ENCODE measurements at places on chromosomes 12 and 14.
A peak's percentile ranks its signal among the peaks of the same experiment; 100 is the strongest.

GRCh38 chr14:71465316-71465715, 466.9 kb upstream of the RGS6 start:
- DNase-seq = no peak

GRCh38 chr14:36293824-36294223, 26.6 kb downstream of the MBIP start:
- DNase-seq = no peak

GRCh38 chr12:6937481-6938352, 5.9 kb upstream of the RNU7-1 start:
- DNase-seq = peak; percentile 97

DNA sequence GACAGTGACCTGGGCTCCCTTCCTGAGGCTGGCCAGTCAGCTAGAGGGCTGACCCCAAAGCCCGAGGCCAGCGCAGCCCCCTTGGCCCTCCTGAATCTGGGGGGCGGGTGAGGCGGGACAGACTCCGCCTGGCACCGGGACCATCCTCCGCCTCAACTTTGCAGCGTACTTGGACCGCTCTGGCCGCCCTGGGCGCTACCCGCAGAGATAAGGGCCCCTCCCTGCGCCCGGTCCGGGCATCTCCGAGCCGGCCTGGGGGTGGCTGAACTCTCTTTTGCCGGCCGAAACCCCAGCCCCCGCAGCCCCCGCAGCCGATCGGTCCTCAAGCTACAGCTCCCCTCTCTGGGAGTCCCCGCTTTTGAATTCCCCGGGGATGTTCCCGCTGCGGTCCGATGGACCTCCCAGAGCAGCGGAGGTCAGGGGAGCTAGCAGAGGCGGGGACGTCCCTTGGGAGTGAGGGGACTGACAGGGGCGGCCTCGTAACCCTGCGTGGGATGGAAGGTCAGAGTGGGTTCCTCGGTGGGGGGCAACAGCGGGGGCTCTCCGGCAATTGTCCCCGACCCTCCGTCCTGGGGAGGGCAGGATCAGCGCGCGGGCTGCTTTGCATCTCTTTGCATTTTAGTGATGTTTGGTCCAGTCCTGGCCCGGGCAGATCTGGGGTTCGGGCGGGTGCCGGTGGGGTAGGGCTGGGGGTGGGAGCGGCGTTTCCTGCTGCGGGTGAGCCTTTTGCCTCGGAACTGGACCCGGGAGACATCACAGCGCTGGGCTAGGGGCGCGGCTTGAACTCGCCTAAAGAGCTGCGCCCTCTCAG, at the start of gene CRIP1:
Gene CRIP1, plus strand, starts transcription at position 724 of the 811 bp plus-strand sequence. CDS start 374 bp downstream, outside the sequence.
- no peak for DNase-seq

- no peak for DNase-seq
These were observed 209.3 kb upstream of the RGS6 start for GRCh38 chr14:71722885-71723284.

- no peak for DNase-seq
These were observed 6.6 kb upstream of the KRT18 start for GRCh38 chr12:52942066-52942900.

DNA sequence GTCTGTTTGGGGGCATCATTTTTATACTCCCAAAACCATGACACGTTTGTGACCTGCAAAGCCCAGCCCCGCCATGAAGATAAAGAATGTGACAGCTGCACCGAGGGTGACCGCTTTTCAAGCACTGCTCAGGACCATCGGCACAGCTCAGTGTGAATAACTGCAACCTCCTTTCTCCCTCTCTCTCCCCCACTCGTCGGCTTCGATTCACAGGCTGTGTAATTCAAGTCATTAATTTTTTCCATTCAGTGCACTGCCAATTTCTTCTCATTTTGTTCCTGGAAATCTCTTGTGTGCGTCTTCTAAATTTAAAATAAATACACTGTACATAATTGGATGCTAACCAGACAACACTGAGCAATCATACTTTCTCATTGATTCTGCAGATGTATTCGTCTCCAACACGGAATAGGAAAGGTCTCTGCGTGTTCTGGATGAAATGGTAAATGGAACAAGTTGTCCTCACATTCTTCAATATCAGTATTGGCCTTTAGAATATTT, 260.8 kb downstream of the TTC8 start:
- no peak for DNase-seq

DNA sequence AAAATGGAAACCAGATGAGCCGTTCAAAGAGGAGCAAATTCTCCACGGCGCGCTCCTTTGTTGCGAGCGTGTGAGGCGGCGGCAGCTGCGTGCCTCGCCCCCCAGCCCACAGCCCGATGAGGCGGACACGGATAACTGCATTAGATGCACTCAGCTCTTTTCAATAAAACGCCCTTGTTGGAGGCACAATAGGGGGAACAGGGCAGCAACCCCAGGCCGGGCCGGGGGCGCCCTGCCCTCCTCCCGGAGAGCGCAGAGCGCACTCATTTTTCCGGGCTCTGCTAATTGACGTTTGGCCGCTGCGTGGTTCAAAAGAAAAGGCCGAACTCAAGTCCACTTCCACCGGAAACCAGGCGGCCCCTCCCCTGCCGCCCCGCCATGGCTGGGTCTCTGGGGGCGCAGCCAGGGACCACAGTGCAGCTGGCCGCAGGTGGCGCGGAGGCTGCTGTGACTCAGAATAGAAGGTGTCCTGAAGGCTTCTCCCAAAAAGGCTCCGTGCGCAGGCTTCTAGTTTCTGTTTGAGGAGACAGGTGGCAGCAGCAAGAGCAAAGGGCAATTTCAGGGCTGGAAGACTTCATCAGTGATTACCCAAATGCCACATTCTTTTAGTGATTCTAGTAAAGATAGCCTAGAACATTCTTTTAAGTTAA, 29.0 kb upstream of the SMOC1 start:
- no peak for DNase-seq

DNA sequence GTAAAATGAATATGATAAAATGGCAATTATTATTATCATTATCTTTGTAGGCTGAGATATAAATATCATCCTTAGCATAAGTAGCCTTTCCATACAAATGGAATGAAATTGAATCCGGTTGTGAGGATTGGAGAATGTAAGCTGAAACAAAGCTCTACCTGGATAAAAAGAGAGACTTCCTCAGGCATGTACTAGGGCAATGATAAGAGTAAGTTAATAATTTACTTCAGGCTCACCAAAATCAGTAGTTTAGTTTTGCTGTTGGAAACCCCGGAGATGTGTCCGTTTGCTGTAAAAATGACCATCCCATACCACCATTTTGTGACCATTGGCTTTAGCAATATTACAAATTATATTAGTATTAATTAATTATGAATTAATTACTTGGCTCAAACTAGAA, 96.3 kb downstream of the C12orf75 start:
- DNase-seq = no peak

DNA sequence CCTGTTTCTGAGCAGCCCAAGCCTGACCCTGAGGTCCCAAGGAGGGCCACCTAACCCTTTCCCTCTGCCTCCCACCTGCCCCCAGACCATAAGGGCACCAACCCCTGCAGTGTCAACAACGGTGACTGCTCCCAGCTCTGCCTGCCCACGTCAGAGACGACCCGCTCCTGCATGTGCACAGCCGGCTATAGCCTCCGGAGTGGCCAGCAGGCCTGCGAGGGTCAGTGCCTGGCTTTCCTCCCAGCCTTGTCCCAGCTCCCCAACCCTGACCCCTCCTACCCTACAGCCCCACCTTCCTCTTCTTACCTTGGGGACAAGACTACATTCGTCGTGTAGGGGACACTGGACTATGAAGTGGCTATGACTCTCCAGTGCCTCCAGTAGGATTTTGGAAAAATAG, 33.7 kb upstream of the LRP1-AS start:
- DNase-seq = no peak

DNA sequence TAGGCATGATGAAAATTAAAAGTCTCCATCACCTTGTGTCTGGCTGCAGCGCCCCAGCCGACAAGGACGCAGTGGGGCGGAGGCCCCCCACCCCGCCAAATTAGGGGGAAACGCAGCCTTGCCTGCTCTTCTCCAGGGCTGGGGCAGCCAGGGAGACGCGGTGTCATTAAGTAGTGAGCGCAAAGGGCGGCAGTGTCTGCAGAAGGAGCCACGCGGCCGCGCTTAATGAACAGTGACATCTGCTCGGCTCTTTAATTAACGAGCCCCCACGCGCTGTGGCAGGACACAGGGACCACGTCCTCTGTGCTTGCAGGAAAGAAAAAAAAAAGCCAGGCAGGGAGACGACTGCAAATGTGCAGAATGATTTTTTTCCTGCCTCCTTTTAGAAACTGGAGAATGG, 93.4 kb upstream of the NCOR2 start:
- no peak for DNase-seq

DNA sequence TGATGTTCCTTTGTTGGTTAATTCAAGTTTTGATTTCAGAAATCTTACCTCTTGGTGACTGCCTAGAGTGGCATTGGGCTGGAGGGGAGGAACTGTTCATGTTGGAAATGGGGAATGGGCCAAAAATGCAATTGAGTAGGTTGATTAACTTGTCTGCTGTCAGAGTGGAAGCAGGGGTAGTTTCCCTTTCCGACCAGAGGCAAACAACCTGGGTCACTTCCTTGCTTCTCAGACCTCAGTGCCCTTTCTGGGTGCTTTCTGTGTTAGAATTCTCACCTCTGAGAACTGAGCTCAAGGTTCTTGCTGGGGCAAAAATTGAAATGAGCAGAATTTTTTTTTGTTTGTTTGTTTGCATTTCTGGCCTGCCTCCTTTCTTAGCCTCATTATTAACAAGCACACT, 2.3 kb upstream of the M6PR start:
- DNase-seq = no peak

GRCh38 chr14:99936056-99936455, 129.2 kb upstream of the EVL start:
- no peak for DNase-seq

GRCh38 chr14:69532561-69533340, 41.9 kb downstream of the CCDC177 start:
- DNase-seq = no peak

DNA sequence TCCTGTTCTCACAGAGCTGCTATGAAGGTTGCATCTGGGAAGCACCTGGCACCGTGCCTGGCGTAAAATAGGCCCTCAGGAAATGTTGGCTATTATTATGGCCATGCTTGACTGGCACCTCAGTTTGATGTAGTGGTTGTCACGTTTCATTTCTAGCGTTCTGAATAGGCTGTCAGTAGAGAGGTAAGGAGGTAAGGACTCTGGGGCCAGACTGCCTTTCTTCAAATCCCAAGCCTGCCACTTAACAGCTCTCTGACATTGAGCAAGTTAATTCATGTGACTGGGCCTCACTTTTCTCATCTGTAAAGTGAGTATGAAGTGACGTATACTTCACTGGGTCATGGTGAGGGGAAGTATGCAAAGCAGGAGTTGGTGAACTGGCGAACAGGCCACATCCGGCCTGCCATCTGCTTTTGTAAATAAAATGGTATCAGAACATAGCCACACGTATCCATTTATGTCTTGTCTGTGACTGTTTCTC, 196.2 kb downstream of the CACNA1C start:
- DNase-seq = peak; percentile 64

GRCh38 chr14:95920769-95921438, 44.3 kb downstream of the TUNAR start:
- no peak for DNase-seq

DNA sequence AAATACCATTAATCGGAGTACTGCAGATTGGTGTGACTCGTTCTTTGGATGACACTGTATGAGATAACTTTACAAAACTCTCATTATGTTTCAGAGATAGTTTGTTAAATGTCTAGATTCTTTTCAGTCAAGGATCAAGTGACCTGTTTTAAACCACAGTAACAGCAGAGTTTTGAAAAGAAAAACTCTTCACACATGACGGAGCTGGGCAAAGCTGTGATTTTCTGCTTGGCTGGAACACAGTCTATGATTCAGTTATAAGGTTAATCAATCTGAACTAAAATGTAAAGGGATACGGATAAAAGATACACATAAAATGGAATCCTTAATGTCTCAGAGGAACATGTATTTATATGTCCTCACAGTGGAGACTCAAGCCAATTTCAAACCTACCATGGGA, 573.2 kb downstream of the PRKD1 start:
- no peak for DNase-seq

DNA sequence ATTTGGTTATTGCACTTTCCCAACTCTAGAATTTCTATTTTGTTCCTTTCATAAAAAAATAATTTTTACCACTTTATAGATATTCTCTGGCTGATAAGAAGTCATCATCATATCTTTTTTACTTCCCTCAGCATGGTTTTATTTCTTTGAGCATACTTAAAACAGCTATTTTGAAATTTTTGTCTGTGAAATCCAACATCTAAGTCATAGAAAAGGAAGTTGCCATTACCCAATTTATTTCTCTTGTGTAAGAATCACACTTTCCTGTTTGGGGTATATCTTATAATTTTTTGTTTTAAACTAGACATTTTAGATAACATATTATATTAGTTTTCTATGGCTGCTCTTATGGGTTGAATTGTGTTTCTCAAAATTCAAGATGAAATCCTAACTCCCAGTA, 400.2 kb upstream of the OR4E1 start:
- no peak for DNase-seq

GRCh38 chr12:93468008-93468371, 676 bp downstream of the MRPL42 start:
- no peak for DNase-seq

DNA sequence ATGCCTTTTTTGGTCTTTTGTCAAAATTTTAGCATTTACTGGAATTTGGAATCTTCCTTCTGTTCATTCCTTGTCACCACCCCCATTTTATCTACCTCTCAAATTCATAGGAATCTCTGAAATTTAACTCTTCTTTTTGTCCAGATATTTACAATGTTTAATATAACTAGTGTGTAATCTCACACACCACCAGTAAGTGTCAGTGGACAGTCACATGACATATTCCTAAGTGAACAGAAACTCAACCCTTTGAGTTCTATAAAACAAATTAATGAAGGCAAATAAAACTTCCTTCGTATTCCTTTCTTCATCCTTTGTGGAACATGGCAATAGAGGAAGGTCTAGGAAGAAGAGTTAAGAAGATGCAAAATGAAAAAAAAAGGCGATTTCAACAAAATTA, 26.6 kb downstream of the ATF7 start:
- no peak for DNase-seq

DNA sequence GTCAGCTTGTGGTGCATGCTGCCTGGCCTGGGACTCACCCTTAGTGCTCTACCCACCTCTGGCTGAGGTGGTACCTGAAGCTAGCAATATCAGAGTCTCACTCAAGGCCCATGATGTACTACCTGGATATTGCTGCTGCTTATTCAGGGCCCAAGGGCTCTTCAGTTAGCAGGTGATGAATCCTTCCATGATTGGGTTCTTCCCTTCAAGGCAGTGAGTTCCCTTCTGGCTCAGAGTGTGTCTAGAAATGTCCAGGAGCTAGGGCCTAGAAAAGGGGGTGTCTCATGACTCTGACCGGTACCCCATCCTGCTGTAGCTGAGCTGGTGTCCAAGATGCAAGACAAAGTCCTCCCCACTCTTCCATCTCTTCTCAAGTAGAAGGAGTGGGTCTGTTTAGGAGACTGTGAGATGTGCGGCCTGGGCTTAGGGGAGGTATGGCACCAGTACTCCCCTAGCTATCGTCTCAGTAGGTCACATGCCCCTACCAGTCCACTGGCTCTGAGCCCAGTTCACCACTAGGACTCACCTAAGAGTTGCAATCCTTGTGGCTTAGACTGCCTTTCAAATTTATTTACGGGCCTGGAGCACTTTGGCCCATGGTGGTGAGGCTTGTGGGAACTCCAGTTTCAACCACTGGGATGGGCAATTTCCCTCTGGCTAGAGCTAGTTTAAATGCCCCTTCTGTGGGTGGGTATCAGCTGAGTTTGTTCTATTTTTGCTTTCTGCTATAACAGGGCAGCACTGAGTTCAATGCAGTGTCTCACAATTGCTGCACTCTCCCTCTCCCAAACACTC, 12.2 kb downstream of the PRORP start:
- peak; percentile 27 for DNase-seq

GRCh38 chr12:131796411-131796736, 31.8 kb upstream of the MMP17 start:
- no peak for DNase-seq

- DNase-seq = no peak
These were observed 69.9 kb downstream of the TGFB3 start for GRCh38 chr14:75911883-75912282.
